ENCODE measurements at places on chromosomes 7 and 10.

DNA sequence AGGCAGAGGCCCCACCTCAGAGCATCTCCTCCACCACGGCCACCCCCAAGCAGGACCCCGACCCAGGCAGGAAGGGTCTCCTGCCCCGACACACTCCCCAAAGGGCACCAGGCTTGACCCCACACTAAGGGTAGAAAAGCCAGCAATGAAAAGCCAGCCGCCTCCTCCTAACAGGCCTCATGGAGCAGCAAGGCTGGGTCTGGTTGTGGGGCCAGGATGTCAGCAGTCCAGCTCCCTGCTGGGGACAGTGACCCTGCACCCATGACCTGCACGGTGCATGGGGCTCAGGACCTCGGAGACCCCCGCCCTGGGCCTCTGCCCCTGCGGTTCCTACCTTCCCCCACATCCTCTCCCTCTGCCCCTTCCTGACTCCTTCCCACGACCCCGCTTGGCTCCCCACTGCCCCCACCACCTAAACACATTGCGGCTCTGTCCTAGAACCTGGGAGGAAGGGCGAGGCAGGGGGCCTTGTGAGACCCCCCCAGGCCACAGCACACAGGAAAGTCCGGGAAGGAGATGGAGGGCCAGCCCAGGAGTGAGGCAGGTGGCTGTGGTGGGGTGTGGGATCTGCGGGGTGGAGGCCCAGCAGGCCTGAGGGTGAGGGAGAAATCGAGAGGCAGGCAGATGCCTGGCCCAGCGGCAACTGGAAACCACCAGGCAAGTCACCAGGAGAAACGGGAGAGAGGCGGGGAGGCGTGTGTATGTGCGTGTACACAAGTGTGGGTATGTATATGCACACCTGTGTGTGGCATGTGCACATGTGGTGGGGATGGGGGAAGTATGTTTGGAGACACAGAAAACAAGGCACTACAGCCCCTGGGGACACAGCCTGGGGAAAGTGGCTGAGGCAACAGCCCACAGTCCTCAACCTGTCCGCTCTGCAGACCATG, 229.9 kb downstream of the MAD1L1 start:
- DNase-seq: no peak

DNA sequence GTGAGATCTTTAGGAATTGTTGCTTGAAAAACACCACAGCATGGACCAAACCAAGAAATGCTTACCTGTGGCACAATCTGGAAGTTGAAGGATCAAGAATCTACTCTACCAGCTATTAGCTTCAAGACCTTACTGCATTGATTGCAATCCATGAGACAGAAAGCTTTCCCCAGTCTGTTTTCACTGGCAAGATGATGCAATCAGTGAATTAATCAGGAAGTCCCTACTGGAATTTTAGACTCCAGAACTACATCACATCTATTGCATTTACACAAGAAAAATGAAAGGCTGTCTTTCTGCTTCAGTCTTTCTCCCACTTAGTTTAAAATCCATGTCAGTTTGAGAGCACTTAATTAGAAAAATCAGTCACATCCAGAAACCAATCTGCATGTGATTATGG, 191.7 kb downstream of the TFEC start:
- DNase-seq: no peak

DNA sequence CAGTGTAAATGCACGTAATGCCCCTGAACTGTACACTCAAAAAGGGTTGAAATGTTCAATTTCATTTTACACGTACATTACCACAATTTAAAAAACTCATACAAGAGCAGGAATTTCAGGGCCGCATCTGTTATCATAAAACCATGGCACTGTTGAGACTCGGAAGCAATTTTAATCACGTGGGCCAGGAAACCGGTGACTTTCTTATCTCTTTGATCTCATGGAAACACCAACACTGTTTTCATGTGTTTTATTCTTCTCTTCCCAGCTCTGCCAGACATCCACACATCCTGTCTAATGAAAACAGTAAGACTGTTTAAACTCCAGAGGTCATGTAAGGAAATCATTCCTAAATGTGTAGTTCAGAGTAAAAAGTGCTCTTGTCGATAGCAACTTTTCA, 35.9 kb downstream of the PTPRE start:
- peak; percentile 11 for DNase-seq

DNA sequence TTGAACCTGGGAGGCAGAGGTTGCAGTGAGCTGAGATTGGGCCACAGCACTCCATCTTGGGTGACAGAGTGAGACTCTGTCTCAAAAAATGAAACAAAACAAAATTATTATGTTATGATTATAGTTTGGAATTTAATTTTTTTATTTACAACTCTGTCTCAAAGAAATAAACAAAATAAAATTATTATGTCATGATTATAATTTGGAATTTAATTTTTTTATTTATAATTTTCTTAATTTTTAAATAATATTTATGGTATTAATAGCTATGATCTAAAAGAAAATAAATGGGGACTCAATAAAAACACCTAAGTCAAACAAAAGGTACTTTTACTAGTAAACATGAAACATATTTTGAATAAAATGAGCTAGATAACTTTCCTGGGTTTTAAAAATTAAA, 994.8 kb upstream of the GHITM start:
- no peak for DNase-seq

DNA sequence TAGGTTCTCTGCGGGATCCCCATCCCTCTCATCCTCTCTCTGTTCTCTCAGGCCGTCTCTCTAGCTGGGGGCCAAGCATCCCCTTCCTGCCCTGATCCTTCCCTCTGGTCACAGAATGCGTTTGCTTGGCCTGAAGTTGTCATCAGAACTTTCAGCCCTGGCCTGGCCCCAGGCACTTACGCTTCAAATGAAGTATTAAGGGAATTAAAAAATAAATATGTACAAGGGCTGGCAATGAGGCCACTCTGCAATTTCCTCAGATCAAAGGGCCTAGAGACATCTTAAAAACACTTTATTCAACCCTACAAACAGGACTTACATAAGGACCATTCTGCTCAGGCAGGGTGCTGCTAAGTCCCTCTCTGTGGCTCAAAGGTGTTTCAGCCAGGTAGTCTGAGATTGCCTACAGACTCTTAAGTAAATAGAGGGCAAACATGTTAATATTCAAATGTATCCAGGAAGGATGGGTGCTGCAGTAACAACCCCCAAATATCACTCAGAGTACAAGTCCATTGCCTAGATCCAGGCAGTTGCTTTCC, 16.0 kb downstream of the SFTPD start:
- no peak for DNase-seq

DNA sequence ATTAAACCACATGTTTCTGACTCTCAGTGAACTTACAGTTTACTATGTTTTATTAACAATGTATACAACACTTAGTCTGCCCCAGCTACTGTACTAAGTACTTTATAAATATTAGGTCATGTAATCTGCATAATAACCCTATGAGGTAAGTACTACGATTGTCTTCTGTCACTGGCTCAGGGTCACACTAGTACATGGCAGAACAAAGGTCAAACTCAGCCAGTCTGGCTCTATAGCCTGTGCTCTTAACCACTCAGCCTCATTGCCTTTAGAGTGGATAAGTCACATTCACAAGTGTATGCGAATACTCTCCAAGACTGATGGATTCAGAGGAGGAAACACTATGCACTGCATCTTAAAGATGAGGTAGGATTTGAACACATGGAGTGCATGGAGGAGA, 252.3 kb downstream of the KCNMA1 start:
- DNase-seq: no peak

DNA sequence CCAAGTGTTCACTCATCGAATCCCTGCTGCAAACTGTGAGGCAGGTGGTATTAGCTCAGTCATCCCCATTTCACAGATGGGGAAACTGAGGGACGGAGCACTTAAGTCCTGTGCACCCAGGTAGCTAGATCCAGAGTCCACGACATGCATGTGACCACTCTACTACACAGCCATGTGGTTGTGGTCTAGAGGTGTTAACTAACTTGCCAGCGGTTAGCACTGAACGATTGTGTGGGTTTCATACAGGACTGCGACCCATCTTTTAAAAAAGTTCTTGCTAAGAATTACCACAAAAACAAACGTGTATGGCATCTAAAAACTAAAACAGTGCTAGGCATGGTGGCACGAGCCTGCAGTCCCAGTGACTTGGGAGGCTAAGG, 16.1 kb upstream of the ABCC2 start:
- no peak for DNase-seq

- DNase-seq: no peak
Observed at GRCh38 chr10:79153745-79154144, 85.0 kb downstream of the ZMIZ1 start.

- peak; percentile 56 for DNase-seq
Observed at GRCh38 chr10:120336911-120337540, 120.0 kb upstream of the PLPP4 start.

- no peak for DNase-seq
Observed at GRCh38 chr10:126037946-126038345, 141.6 kb downstream of the FANK1 start.

- no peak for DNase-seq
Observed at GRCh38 chr7:51128545-51129435, 187.8 kb downstream of the COBL start.

DNA sequence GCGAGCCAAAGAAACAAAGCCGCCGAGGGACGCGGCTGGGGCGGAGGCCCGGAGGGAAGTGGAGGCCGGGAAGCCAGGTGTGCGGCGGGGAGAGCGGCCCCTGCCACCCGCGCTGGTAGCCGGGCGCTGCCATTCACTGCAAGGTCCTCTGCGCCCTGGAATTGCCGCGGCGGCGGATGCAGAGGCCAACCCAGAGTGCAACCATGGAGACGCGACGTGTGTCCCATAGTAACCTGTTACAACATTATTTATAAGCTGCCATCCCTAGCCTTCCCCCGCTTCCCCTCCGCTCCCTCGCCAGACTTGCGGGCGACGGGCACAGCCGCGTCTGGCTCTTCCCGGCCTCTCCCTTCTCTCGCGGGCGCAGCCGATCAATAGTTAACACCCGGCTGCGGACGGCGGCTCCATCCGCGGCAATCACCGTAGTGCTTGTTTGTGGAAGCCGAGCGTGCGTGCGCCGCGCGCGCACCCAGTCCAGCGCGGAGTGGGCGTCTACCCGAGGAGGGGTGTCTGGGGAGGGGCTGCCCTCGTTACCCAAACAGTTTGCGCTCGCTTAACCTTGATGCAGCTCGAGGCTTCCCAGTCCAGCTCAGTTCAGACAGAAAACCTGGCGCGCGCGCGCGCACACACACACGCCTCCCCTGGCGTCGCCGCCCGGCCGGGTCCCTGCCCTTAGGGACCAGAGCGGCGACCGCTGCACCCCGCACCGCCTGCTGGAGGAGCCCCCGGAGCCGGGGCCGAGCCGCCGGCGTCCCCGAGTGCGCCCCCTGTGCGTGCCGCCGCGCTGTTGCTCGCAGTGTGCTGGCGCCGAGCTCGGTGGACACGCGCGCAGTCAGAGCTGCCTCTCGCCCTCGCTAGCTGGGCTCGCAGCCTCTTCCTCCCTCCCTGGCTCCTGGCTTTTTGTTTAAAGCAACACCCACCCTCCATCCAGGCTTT, 165.4 kb upstream of the DPP6 start:
- DNase-seq: no peak

DNA sequence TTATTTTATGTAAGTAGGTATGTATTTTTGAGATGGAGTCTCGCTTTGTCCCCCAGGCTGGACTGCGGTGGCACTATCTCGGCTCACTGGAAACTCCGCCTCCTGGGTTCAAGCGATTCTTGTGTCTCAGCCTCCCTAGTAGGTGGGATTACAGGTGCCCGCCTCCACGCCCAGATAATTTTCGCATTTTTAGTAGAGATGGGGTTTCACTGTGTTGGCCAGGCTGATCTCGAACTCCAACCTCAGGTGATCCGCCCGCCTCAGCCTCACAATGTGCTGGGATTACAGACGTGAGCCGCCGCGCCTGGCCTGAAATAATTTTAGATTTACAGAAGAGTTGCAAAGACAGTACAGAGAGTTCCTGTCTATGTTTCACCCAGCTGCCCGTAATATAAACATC, 37.5 kb downstream of the PFKFB3 start:
- no peak for DNase-seq

DNA sequence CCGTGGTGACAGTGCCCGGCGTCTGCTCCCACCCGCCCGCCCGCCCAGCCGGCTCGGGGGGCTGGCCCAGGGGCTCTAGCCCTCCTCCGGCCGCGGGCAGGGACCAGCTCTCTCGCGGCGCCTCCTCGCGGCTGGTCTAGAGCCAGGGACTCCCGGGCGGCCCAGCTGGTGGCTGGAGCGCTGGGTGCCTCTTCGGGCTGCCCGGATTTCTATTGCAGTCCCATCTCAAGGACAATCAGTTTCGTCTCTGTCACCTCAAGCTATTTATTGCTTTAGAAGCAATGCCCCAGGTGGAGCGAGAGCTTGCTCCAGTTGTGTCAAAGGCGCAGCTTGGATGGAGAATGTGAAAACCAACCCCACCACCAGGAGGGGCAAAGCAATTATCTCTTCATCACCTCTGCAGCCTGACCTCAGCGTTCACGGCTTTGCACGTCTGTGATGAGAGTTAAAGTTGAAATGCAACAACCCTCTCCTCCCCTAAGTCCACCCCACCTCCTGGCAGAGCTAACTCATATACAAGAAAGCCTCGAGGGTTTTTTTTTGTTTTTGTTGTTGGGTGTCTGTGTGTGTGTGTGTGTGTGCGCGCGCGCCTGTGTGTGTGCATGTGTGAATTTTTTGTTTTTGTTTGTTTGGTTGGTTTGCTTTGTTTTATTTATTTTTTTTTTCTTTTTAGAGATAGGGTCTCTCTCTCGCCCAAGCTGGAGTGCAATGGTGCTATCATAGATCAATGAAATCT, at the start of gene ITGA8:
Gene ITGA8 (minus strand): TSS at position 24 of the 736 bp plus-strand sequence. CDS start 151 bp downstream, outside the sequence.
- DNase-seq: peak; percentile 42

GRCh38 chr10:13637303-13637856, 50.6 kb downstream of the PRPF18 start:
- DNase-seq: no peak

DNA sequence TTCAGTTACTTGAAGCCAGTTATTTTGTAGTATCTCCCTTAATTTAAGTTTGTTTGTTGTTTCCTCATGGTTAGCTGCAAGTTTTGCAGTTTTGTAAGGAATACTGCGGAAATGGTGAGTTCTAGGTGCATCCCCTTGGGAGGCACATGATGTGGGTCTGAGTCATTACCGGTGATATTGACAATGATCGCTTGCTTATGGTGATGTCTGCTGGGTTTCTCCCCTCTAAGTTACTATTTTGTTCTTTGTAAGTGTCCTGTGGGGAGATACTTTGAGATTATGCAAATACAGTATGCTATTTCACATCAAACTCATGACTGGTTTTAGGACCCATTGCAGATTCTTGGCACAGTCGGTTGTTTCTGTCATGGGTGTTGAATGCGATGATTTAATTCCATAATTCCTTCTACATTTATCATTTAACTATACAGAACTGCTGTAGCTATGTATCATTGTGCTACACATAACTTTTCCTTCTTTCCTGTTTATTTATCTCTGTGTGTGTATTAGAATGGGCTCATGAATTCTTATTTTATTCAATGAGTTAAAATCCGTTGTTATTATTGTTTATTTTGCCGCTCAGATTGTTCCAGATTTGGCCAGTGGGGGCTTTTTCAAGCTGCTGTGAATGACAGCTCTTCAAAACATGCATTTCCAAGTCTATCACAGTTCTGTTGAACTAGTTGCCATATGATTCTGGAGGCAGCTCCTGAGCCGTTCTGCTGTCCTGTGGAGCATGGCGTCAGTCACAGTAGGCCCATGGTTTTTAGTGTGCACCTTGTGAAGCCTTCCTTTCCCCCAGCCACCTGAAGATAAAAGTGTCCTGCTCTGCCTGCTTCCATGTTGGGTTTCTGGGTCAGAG, 18.4 kb downstream of the TSPAN14 start:
- no peak for DNase-seq
